ENCODE measurements at places on chromosomes 1 and 21.

DNA sequence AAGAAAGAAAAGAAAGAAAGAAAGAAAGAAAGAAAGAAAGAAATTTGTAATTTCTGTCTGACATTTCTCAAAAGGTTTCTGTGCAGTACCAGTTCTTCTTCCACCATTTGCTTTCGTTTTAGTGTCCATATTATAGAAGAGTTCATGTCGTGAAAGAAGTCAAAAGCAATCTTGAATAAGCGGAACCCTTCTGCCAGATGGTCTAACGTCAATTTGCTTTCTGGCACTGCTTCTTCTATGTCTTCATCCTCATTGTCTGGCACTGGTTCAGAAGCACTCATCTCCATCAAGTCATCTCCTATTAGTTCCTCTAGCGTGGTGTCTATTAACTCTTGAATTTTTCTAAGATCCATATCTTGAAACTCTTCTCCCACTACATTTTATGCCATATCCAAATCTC is 170.0 kb upstream of the KCTD3 start:
- DNase-seq, result no peak

DNA sequence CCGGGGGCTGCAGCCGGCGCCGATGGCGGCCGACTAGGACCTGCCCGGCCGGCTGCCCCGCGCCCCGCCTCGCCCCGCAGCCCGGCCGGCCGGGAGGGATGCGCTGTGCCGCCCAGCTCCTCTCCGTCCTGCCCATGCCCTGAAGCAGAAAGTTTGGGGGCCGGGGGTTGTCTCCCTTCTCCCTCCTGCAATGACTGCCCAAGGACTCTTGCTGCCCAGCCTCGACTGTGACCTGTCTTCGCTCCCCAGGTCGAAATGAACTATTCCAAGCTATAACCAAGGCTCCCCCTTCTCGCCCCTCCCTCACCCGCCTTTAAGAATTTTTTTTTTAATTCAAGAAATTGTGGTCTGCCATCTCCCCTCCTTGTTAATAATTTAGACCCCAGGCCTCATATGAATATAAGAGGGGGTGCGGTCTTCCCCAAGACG is 361 bp downstream of the TMCC2 start:
- DNase-seq, result no peak

GRCh38 chr1:180544050-180544449 is 14.7 kb upstream of the OVAAL start:
- no peak for DNase-seq

DNA sequence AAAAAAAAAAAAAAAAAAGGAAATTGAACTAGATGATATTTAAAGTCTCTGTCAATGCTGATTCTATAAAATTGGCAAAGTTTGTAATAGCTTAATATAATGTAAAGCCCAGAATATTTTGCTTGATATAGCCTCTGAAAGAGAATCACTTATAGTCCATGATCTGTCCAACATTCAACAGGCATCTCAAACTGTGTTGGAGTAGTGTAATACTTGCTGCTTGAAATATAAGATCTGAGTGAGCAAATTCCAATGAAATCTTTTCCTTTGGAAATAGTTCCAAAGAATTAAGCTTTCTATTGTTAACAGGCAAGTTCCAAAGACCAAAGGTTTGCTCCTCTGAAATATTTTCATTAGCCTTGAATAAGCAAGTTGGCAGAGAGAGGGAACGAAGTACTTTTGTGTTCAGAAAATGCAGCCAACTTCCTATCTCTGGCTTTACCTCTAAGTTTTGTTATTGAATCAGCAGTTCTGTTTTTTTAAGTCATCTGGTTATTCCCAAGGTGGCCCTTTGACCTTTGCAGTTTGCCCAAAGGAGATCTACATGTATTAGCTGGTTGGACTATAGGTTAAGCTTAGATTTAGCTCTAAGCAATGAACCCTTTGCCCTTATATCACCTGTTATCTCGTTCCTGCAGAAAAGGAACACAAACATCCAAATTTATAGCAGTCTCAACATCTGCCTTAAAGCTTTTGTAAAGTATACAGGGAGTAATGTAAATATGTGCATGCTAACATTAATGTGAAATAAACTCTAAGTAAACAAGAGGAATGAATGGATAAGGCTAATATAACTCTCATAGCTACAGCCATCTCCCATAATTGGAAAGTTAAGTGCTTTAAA is 24.4 kb upstream of the CEP350 start:
- DNase-seq, result no peak

DNA sequence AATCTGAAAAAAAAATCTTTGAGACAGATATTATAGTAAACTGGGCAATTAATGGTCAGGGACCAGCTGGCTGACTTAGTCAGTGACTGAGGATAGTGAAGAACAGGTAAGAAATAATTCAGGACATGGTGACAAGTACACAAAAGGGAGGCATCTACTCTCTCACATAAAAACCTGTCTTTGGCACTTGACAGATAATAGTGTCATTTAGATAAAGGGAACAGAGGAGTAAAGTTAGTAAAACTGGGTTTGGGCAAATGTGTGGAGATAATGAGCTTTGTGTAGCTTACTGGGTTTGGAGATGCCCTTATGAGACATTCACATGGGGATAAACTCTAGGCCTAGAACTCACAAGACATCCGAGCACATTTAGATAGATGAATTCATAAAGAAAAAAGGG is 4.0 kb downstream of the SSX2IP start:
- no peak for DNase-seq

DNA sequence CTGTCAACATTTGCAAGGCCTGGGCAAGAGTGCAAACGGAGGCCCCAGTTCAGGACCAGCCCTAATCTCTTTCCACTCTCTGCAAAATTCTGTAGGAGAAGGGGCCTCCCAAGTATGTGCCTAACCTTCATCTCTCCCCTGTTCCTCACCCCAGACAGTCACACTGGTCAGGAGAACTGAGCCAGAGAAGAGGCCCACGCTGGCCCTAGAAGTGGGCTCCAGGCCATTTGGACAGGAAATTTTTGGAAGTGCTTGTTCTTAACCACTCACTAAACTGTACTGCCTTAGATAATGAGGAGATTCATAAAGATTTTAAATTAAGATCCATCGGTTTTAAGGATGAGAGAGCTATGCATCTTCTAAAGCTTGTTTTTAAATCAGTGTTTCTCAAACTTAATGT is 129.7 kb upstream of the ADGRL2 start:
- no peak for DNase-seq

- peak; percentile 30 for DNase-seq
These were observed 241.0 kb downstream of the KCNJ6 start for GRCh38 chr21:37675202-37675801.

DNA sequence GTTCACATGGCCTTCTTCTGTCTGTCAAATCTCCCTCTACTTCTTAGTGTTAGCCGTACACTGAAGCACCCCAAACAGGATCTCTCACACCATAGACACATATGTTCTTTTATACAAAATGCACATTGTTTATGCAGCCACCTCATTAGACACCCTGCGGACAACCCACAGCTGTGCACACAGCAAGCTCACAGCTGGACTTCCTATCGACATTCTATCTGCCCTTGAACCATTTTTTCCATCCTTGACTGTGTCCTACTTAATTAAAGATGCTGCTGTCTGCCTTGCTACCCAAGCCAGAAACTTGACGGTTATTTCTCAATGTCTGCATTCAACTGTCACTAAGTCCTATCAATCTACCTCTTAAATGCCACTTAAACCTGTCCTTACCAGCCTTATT is 3.2 kb upstream of the ZBTB21 start:
- no peak for DNase-seq

- peak; percentile 90 for DNase-seq
These were observed at the start of gene KCNC4 for GRCh38 chr1:110209715-110210603. KCNC4 (plus strand) TSS chr1:110210314; CDS start chr1:110211500, 1,186 bp downstream.

Data from T-helper 2 cell treated with Interferon-gamma antibody and Interleukin-4, amounts not matched to agents 5 μg/mL and 100 μg/mL, for 36 hours (primary cell).